NCI-H748 treated with DMSO at 0.1 percent for 48 hours (cell line): ENCODE measurements at places on chromosomes 3 and 15.
A peak's percentile ranks its signal among the peaks of the same experiment; 100 is the strongest.

- DNase-seq, result no peak
Measured at GRCh38 chr3:36695113-36695768, 69.1 kb downstream of the DCLK3 start.

- no peak for DNase-seq
Measured at GRCh38 chr3:99686955-99687612, 48.7 kb downstream of the COL8A1 start.

- no peak for DNase-seq
Measured at GRCh38 chr3:177924261-177924660, 612.0 kb upstream of the KCNMB2 start.

GRCh38 chr3:177606891-177607290, 409.6 kb upstream of the TBL1XR1 start:
- no peak for DNase-seq

DNA sequence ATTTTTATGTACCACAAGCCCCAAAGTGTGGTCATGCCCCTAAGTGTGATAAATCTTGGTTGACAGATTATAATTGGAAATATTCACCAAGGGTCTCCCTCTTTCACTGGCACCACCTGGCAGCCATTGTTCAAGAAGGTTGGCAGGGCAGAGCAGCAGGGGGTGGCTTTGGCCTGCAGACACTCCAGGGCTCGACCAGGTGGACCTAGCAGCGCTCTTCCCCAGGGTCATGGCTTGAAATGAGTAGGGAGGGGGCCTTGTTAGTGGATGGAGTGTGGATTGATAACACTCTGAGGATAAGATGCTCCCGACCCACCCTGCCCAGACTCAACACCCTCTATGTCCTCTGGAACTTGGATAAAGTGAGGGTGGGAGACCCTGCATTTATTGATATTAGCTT, 58.2 kb upstream of the KLHL25 start:
- no peak for DNase-seq

GRCh38 chr3:182787302-182788036, 5.8 kb upstream of the ATP11B start:
- DNase-seq, result no peak

DNA sequence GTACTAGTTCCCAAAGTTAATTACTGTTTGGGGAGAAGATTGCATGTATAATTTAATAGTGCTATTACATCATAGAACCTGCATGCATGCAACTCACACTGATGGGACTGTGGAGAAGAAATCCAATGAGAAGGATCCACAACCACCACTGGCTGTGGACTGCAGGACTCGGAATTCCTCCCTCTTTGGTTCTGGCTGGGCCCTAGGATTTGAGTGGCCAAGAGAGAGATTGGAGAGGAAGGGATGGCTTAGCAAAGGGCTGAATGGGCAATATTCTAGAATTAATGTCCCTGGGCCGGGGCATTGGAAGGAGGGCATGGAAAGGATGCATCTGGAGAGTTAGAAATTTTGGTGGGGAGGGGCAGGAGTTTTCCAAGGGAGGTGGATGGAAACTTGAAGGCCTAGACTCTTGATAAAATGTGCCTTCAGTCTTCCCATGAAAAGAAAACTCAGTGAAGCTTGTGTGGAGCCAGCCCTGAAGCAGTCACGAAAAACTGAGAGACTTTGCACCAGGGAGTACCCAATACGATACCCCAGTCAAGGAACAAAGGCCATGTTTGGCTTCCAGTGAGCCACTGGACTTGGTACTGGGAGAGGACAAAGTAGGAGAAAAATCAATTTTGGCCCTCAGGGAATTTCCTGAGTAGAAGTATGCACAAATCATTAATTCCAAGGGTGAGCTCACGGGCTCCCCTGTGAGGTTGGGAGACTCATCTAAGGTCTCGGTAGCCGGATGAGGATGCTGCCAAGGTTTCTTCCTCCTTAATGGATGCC, 31.4 kb upstream of the TPM1 start:
- DNase-seq, result no peak

GRCh38 chr15:88256279-88257230, at the start of gene NTRK3:
NTRK3 (minus strand) TSS chr15:88256739; CDS start chr15:88256153, 586 bp downstream.
- DNase-seq, result no peak

- no peak for DNase-seq
Measured at GRCh38 chr3:171419457-171419856, 40.7 kb downstream of the TNIK start.

- DNase-seq, result no peak
Measured at GRCh38 chr15:65996901-65997300, 127.6 kb downstream of the RAB11A start.

DNA sequence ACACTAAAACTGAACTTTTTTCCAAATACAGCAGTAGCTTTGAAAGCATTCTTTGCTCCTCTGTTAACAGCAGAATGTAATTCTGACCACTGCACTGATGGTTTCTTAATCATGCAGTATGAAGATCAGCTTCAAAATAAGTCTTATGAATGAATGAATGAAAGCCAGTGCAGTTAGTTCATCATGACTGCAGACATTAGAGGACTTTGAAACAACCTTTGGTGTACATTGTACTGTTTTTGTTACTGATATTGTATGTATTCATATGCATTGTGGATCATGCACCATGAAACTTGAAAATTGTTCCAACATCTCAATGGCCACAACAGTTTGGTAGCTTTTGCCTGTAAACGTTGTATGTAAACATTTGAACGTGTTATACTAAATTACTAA, 1.3 kb upstream of the TNIK start:
- DNase-seq, result no peak

GRCh38 chr3:172839679-172840078, 89.2 kb downstream of the ECT2 start:
- DNase-seq, result no peak

GRCh38 chr3:41299036-41299435, 99.7 kb downstream of the CTNNB1 start:
- DNase-seq, result no peak

GRCh38 chr3:38031022-38031994, 1.9 kb upstream of the PLCD1 start:
- DNase-seq, result no peak

DNA sequence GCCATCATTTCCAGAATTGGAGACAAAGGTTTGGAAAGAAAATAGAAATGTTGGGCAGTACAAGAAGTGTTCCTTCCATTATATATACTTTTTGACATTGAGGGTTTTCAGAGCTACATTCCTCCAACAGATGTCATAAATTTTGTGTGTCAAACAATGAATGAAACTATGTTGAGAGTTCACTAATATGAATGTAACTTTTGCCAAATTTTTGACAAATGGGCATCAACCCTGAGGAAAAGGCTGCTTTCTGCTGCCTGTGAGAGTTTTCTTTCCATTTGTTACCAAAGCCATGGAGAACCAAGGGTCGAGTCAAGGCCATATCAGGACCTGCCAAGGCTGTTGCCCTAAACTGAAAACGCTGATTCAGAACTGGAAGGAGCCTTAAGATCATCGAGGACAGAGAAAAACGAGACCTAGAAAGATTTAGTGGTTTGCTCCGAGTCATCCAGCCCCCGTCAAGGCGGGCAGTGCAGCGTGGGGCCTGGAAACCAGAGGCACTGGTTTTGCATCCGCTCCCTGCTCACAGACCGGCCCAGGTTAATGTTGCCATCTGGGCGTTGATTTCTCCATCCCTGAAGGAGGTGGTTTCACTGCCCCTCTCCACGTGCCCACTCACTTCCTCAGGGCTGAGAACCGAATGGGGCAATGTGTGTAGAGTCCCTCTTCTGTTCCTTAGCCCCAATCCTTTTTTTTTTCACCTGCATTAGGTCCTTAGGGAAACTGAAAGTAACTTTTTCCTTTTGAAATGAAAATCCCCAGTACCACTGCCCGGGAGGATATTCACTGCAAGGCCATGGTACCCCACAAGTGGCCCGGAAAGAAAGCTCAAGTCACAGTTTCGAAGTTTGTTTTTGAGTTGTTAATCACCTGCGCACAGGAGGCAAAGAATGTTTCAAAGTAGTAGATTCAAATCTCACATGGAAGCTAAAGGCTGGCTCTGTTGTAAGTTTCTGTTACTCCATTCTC, 32.8 kb downstream of the TPM1 start:
- no peak for DNase-seq

DNA sequence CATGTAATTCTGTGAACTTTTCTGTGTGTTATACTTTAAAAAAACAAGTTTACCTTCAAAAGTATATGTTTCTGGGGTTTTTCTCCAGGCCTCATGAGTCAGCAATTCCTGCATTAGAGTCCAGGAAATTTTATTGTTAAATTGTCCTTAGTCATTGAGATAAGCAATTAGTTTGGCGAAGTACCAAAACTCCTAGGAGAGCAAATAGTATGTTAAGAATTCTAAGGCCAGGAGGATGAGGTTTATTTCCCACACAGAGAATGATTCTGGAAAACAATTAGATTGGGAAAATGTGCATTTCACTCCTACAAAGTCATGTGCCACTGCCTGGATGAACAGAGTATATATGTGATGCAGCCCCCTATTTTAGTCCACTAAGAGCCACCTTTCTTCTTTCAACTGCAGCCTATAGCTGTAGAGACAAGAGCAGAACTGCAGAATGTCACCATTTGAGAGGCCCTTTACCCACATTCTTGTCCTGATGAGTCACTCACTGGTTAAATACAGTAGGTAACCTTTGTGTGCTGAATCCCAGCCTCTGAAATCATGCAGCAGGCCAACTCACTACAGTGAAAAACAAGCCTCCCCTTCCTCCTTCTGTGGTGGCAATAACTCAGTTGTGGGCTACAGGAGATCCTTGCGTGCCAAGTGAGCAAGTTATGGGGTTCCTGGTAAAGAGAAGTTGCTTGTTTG, 452.8 kb upstream of the THBS1 start:
- DNase-seq, result no peak

GRCh38 chr3:15924914-15925313, 127.1 kb upstream of the ANKRD28 start:
- DNase-seq, result peak; percentile 60
